ENCODE measurements at places on chromosomes 1 and 21.
A peak's percentile ranks its signal among the peaks of the same experiment; 100 is the strongest.

DNA sequence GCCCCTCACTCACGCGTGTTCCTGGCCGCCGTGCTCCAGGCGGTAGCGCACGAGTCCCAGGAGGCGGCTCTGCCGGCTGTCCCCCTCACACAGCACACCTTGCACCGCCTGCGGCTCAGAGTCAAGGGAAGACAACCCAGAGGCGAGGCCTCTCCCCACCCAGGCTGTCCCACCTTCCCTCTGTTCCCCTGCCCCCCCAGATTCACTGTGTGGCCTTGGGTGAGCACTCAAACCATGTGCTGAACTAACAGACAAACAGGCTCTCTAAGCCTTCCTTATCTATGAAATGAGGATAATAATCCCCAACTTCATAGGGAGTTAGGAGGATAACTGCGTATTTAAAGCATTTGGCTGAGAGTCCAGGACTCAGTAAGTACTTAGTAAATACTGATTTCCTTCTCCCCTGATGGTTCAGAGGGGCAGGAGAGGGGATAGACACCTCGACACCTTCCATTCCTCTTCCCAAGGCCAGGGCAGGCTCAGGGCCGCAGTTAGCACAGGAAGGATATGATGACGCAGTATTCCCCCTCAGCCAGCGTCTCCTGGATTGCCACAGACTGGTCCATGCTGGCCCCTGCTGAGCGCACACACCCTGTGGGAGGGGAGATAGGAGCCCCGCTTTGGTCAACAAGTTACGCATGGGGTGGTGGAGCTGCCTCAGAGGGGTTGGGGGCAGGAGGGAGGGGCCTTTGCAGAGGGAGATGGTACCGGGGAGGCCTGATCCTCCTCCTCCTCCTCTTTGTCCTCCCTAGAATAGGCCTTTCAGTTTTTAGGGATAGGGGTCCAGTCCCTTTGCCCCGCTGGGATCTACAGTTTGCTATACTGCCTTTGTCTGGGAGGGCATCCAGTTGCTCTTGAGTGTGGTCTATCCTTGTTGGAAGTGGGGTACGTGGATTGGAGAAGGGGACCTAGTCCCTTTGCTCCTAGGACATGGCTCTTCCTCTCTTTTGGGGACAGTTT is 830 bp downstream of the INPP5B start:
- DNase-seq = no peak

DNA sequence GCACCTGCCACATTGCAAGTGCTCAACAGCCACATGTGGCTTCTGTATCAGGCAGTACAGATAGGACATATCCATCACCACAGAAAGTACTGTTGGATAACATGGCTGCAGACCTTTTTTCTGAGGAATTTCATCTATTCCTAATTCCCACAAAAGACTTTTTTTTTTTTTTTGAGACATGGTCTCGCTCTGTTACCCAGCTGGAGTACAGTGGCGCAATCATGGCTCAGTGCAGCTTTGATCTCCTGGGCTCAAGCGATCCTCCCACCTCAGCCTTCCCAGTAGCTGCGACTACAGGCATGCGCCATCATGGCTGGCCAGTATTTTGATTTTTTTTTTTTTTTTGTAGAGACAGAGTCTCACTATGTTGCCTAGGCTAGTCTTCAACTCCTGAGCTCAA is 33.3 kb downstream of the YARS1 start:
- DNase-seq = no peak

- DNase-seq = no peak
These were observed 33.4 kb downstream of the QSOX1 start for GRCh38 chr1:180188091-180188506.

- DNase-seq = no peak
These were observed 447.3 kb downstream of the PLA2G4A start for GRCh38 chr1:187275985-187276575.

DNA sequence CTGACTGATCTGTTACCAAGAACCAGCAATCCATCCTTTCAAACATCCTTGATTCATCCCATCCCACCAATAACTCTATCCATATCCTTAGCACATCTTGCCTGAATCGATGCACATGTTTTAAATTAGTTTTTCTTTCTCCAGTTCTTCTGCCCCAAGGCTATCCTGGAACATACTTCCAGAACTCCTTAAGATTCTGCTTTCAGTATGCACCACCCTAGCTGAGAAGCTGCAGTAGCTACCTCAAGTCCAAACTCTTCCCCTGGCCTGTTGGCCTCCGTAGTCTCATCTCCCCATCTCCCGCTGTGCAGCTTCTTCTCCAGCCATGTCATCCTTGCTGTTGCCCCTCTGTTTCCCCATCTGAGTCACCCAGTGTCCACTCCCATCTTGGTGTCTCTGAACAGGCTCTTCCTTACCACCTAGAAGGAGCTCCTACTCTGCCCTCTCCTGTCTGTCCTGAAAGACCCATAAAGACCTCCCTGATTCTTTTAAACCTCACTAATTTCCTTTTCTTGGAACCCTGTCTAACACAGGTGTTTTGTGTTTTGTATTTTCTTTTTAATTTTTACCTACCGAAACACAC is 108.0 kb downstream of the SGIP1 start:
- DNase-seq = no peak

- DNase-seq = no peak
These were observed 55.5 kb upstream of the DYNLT5 start for GRCh38 chr1:66696771-66697170.

DNA sequence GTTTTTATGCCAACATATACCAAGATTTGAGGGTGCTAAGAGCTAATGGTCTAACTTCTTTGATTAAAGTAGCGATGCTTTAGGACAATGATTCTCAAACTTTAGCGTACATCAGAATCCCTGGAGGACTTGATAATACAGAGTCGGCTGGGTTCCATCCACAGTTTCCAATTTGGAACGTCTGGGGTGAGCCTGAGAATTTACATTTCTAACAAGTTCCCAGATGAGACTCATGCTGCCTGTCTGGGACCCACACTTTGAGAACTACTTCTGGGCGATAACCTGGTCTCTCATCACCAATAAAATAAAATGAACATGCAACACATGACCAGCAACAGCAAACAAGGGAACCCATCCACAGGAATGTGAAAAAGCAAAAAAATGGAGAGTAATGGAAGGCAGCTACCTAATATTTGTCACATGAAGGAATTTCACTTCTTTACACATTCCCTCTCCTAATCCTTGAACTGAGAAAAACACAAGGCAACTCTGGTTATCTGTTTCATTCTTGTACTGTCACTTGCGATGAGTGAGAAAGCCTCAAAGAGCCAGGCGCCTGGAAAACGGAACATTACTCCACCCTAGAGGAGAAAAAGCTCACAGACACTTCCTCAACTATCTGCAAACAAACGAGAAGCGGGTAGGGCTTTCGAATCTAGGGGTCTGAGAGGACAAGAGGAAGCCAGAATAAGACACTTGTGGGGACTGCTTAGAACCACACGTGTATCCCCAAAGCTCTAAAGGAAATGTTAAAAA is 14.0 kb downstream of the HSF2BP start:
- no peak for DNase-seq

- DNase-seq = peak; percentile 56
These were observed at the start of gene ZDHHC18 for GRCh38 chr1:26826261-26827105. Gene ZDHHC18 (plus strand): TSS chr1:26826688. CDS start chr1:26826805, 117 bp downstream.

DNA sequence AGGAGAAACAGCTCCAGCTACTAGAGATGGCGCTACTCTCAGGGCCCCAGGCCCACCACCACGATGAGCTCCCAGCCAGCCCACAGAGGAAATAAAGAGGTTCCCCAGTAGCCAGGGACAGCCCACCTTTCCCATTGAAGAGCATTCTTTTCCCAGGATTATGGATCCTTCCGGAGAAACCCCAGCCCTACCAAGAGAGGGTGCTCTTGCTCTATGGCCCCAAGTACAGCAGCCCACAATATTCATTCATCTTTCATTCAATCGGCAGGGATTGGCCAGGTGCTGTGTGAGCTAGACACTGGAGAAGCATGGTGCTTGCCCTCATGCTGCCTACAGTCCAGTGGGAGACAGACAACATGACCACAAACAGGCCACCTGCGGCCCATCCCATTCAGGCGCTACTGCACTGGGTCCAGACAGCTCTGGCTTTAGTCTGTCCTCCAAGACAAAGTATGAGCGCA is 29.9 kb downstream of the PMVK start:
- no peak for DNase-seq

- DNase-seq = no peak
These were observed 9.2 kb upstream of the NBPF11 start for GRCh38 chr1:148161053-148161901.

- DNase-seq = no peak
These were observed 101.4 kb downstream of the TTLL7 start for GRCh38 chr1:83897516-83897915.

GRCh38 chr1:999725-1000356 is at the start of gene HES4:
Gene HES4 (minus strand): TSS chr1:1000097. CDS start chr1:999973, 124 bp downstream.
- peak; percentile 40 for DNase-seq

- no peak for DNase-seq
These were observed 187.5 kb downstream of the HHAT start for GRCh38 chr1:210516092-210516656.

DNA sequence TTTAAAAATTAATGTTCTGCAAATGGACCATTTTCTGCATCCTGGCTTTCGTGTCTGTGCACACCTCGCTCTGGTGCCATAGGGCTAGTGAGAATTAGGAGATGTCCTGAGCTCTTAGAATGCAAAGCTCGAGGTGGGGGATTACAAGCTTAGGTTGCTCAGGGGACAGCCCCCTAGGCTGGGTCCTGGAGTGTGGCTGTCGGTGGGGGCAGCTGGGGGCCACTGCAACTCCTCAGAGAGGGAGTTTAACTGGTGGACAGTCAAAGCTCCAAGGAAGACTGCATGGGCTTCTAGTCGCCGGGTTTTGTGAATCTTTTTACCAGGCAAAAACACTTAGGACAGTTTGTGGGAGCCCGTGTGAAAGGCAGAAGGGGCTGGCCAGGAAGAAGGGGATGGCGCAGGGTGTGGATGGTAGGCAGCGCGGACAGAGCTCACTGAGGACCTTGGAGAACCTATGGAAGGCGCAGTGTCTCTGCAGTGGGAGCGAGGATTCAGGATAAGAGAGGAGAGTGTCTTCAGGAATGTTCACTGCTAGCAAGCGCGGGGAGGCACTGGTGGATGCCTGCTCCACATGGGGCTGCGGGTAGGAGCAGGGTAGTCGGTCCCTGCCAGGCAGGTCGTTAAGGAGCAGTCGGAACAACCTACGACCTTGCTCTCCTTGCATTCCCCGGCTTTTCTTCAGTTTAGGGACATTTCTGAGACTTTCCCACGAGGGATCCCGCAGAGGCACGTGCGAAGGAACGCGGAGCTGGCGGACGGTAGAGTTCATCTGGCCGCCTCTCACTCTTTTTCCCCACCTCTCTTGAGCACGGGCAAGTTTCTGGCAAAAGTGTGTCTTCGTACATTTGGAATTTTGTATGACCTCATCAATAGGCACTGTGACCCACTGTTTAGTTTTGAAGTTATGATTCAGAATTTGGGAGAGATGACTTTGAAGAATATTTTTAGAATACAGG is 12.9 kb upstream of the KCNE1 start:
- no peak for DNase-seq

DNA sequence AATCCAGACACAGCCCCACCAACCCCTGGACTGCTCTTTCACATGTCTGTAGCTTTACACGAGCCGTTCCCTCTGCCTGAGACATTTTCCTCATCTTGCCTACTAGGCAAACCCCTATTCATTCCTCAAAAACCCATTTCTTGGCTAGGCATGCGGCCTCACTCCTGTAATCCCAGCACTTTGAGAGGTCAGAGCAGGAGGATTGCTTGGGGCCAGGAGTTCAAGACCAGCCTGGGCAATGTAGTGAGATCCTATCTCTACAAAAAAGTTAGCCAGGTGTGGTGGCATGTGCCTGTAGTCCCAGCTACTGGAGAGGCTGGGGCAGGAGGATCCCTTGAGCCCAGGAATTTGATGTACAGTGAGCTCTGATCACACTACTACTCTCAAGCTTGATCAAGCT is 5.2 kb upstream of the AUNIP start:
- no peak for DNase-seq

- DNase-seq = no peak
These were observed 9.9 kb downstream of the AMPD2 start for GRCh38 chr1:109629372-109630030.

- DNase-seq = no peak
These were observed 44.4 kb downstream of the DMRTB1 start for GRCh38 chr1:53503433-53504217.

DNA sequence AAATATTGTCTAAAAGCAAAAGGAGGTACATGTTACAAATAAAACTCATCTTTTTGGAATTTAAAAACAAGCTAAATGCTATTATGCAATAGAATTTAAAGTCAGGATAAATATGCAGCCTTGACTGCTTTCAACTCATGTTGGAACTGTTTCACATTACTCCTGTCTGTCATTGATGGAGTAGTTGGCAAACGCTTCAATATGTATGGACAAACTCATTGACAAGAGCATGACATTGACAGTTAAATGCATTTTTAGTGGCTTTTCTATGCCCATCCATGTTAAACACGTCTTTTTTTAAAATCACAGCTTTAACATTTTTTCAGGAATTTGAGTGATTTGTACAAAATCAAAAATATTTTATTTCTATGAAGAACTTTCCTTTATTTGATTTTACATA is 1560.5 kb downstream of the KCNT2 start:
- DNase-seq = no peak

DNA sequence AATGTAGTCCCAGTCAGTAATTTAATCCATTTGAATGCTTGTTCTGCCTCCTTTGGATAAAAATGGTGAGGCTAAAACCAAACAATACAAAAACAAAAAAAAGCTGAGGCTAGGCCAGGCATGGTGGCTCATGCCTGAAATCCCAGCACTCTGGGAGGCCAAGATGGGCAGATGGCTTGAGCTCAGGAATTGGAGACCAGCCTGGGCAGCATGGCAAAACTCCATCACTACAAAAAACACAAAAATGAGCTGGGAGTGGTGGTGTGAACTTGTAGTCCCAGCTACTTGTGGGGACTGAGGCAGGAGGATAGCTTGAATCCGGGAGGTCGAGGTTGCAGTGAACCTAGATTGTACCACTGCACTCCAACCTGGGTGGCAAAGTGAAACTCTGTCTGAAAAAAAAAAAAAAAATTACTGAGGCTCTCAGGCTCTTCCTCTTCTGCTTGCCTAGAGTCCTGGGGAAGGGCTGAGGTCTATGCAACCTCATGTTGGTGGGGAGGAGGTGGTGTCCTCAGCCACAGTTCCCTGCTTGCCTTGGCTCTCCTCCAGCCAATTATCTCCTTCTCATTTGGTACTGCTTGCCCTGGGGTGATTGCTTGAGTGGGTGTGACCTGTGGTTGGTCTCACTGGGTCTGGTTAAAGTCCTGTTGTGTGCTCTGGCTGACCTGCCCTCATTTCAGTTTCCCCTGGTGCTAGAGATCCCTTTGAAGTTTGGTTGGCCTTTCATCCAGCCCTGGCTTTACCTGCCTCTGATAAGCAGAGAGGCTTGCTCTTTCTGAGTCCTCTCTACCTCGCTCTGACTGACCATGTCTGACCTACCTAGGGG is 20.9 kb downstream of the S1PR1 start:
- no peak for DNase-seq

Measured in activated CD8-positive, alpha-beta memory T cell treated with anti-CD3 and anti-CD28 coated beads for 1 hour (primary cell).